Fibroblast of skin of right quadriceps (primary cell): ENCODE measurements at places on chromosomes 16 and 17.

GRCh38 chr17:79951361-79952264, 84.1 kb downstream of the TBC1D16 start:
- DNase-seq, result peak; percentile 68

- DNase-seq, result no peak
Observed at GRCh38 chr17:27792095-27792494, 8.2 kb downstream of the NOS2 start.

GRCh38 chr16:19948186-19949104, 63.8 kb upstream of the GPRC5B start:
- no peak for DNase-seq

GRCh38 chr16:73738266-73738665, 558.3 kb upstream of the PSMD7 start:
- no peak for DNase-seq

GRCh38 chr16:84851192-84852127, 31.7 kb downstream of the CRISPLD2 start:
- peak; percentile 68 for DNase-seq

GRCh38 chr17:64259426-64259825, 3.6 kb downstream of the TEX2 start:
- DNase-seq, result no peak

DNA sequence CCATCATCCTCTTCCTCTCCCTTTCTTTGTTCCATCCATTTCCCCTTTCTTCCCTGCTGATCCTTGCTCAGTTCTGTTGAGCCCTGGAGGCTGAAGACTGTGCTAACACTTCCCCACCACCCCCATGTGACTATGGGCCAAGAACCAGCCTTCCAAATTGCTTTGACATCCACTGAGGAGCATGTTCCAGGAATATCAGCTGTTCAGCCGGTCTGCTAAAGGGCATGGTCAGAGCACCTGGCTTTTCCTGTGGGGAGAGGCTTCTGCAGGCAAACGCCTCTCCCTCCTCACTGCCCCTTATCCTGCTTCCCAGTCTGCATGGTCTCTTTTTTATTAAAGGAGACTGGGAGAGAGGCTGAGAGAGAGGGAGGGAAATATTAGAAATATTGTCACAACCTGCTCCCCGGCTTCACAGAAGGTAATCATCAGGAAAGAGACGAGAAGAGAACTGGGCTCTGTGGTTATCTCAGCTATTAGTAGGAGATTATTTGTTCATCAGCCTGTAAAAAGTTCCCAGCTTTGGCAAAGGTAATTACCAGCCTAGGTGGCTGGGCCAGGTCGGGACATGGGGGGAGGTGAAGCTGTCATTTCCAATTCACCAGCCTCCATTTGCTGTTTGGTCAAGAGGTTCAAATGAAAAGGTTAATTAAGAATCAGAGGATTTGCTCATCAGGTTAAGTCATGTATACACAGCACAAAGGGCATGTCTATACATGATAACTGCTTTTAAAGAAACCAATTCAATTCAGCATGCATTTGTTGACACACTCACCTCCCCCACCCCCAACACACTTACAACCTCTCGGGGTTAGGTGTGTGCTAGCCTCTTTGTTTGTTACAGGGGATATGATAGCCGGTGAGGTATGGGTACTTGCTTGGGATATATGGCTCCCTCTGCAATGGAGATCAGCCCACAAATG, 83.7 kb upstream of the CRHR1 start:
- DNase-seq, result no peak

GRCh38 chr16:27611340-27611739, 61.4 kb downstream of the KATNIP start:
- DNase-seq, result no peak

GRCh38 chr17:43881181-43881580, 26.2 kb downstream of the MPP2 start:
- DNase-seq, result no peak

DNA sequence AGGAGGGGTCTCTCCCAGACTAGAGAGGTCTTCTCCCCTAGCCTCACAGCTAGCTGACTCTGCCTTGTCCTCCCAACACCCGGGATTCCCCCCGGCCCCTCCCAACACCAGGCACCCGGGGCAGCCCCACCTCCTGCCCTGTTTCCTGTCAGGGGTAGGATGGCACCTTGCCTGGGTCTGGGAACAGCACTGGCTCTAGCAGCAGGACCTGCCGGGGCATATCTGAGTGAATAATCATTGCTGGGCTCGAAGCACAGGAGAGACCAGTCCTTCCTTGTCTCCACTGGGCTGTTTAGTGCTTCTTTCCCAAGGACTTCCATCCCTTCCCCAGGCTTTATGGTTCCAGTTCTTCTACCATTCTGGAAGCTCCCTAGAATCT, 25.7 kb downstream of the MINK1 start:
- DNase-seq, result no peak
